Glomerular endothelial cell (primary cell): ENCODE measurements at places on chromosomes 6 and 20.

DNA sequence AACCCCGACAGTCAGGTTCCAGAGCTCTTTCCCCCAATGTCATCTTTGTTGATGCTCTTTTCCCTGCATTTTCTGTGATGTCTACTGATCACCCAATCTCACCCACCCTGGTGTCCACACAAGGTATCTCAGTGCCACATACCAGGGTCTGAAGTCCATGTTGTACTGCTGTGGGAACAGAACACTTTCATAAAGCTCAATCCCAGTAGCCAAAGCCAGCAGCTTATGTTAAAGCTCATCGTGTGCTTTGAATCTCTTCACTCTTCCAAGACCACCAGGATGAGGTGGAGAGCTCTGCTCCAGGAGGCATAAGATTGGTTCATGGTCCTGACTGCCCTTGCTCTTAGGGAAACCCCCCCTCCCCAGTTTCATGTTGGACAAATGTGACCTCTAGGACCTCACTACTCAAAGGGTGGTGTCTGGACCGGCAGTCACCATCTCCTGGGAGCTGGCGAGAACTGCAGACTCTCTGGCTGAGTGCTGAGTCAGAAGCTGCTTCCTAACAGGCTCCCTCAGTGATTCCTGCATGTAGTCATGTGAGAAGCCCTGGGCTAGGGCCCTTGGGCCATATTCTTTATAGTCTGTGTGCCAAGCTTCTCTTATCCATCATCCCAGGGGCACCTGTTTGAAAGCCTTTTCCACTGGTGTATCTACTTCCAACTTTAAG is 13.4 kb upstream of the CPNE5 start:
- no peak for DNase-seq

DNA sequence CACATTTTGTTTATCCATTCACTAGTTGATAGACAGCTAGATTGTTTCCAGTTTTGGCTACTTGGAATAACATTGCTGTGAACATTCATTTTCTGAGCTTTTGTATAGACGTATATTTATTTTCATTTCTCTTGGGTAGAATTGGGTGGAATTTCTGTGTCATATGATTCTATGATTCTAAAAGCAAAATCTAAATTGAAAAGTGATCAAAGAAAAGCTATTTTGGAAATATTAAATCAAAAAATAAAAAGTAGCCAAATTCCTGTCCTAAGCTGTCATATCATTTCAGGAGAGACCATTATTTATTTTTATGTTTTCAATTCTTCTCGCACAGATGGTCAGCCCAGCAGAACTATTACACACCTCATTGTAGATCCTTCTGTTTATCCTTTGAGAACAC is 229.2 kb downstream of the COL12A1 start:
- no peak for DNase-seq

GRCh38 chr6:129605967-129606366 is 104.0 kb downstream of the ARHGAP18 start:
- DNase-seq, result no peak

- DNase-seq, result peak; percentile 58
Observed at GRCh38 chr6:152301765-152302568, 335.2 kb downstream of the SYNE1 start.

- no peak for DNase-seq
Observed at GRCh38 chr6:87012035-87012434, 74.7 kb downstream of the HTR1E start.

DNA sequence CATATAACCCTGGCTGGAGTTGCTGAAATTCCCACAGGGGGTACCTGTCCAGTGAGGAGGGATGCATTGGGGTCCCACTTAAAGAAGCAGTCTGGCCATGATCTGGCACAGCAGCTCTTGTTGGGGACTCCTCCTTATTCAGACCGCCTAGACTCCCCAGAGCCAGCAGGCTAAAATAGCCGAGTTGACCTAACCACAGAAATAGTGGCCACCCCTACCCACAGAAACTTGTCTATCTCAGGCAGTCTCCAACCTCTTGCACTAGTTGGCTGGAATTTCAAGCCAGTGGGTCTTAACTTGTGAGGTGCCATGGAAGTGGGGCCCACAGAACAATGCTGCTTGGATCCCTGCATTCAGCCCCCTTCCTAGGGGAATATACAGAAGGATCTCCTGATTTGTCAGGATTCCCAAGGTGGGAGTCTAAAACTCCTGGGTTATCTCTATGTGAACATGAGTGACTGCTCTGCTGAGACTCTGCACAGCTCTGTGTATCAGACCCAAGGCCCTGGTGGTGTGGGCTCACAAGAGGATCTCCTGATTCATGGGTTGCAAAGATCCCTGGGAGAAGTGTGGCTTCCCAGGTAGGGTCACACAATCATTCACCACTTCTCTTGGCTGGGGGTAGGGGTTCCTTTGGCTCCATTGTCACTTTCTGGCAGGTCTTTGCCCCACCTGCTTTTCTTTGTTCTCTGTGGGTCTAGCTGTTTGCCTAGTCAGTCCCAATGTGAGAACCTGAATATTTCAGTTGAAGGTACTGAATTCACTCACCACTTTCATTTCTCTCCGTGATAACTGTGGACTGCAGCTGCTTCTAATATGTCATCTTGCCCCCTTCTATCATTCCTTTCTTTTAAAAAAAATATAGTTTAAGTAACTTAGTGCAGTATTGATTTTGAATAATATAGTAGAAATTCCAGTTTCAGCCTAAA is 65.5 kb upstream of the CLVS2 start:
- no peak for DNase-seq

- DNase-seq, result no peak
Observed at GRCh38 chr20:50073500-50073899, 39.5 kb downstream of the UBE2V1 start.

- DNase-seq, result no peak
Observed at GRCh38 chr20:33064572-33065287, 11.0 kb downstream of the BPIFB3 start.

DNA sequence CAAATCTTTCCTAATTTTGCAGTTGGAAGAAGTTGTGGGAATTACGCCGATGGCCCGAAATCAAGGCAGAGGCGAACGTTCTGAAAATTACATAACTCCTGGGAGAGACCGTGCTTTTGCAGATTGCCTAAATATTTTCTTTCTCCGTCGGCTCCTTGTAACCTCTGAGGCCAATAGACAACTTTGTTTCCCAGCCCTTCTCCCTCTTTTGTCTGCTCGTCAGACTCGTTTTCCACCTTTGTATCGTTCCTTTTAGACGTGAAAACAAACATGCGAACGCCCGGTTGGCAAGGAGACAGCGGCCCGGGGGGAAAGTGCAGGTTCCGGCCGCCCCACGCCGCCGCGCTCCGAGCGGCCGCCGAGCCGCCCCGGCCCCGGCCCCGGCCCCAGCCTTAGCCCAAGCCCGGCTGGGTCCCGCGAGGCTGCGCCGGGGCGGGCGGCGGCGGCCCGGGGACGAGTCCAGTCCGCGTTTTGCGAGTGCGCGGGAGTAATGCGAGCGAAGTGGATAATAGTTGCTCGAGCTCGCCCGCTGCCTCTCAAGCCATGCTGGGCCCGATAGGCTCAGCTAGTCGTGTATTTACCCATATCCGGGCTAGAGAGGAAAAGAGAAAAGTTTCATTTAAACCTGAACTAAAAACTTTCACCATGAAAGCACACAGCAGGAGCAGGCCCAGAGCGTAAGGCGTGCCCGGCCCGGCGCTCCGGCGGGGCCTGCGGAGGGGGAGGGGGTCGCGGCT is at the start of gene ARID1B:
TSS of gene ARID1B (plus strand) at position 539 of the 737 bp plus-strand sequence. CDS start 303 bp downstream, outside the sequence.
- no peak for DNase-seq

DNA sequence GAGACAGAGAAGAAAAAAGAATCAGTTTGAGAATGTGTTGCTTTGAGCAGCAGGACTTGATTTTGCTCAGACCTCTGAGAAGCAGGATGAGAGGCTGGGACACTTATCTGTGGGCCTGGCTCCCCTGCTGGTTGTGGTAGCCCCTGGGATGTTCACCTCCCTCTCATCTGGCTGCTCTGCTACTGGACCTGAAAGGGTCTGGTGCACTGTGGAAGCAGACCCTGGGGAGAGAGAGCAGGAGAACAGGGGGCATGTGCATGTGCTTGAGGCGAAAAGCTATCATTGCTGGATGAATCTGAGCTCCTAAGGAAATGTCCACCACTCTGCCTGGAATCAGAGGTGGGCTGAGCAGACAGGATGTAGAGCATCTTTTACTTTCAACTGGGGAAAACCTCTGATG is 161.1 kb downstream of the SCP2D1 start:
- DNase-seq, result no peak

GRCh38 chr20:59361411-59361810 is 61.0 kb downstream of the EDN3 start:
- DNase-seq, result no peak

- no peak for DNase-seq
Observed at GRCh38 chr6:52019092-52019491, 68.3 kb downstream of the PKHD1 start.

- no peak for DNase-seq
Observed at GRCh38 chr6:113873043-113873667, 16.0 kb downstream of the MARCKS start.

- no peak for DNase-seq
Observed at GRCh38 chr20:34175879-34176278, 63.8 kb upstream of the EIF2S2 start.

GRCh38 chr6:118768904-118769325 is 117.5 kb upstream of the CEP85L start:
- no peak for DNase-seq

DNA sequence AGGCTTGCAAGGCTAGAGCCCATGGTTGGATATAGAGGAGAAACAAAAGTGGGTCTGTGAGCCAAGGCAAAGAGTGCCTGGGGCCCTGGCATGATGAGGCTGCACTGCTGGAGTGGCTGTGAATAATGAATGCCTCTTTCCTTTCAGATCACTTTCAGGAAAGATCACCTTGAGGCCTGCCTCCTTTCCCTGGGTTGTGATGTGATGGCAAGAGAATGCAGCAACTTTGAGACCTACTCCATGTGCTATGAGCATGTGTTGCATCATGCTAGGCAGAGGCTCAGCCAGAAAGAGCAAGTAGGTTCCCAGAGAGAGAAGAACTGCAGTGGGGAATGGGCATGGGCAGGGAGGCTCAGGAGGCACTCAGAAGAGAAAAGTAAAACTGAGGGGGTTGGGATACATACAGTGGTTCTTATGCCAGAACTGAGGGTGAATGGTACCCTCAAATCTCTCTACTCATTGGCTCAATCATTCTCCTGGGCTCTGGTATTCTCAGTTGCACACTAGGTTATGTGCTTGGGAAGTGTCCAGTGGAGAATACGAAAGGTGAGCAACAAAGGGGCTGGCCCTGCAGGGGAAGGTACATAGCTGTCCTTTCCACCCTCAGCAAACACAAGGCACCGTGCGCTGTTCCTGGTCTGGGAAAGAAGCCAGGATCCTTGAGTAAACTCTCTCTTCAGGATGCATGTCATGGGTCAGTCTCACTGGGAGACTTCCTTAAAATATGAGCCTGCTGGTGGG is 45.9 kb downstream of the CD164 start:
- no peak for DNase-seq

DNA sequence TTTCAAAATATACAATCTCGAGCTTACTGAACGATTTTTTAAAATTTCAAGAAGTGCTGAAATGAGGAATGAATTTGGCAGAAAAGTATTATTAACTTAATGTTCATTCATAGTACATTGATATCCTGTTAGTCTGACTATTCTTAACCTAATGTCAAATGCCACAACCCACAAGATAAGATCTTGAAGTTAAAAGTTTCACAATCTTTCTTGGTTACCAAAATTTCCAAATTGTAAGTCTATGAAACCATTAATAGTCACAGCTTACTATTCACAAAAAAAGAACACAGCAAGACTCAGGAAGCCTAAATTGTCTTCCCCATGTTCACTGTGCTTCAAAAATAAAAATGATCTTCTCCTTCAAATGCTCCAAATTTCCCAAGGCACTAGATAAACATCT is 71.3 kb downstream of the HACE1 start:
- DNase-seq, result no peak

- DNase-seq, result no peak
Observed at GRCh38 chr6:169700296-169700695, 1.5 kb downstream of the WDR27 start.

- DNase-seq, result no peak
Observed at GRCh38 chr20:64037498-64038213, 1.7 kb downstream of the C20orf204 start.

- DNase-seq, result no peak
Observed at GRCh38 chr6:151118461-151119123, 121.2 kb upstream of the AKAP12 start.

GRCh38 chr20:37329481-37330165 is 16.3 kb upstream of the SRC start:
- no peak for DNase-seq

GRCh38 chr20:373171-373890 is 7.2 kb upstream of the TRIB3 start:
- peak; percentile 77 for DNase-seq

DNA sequence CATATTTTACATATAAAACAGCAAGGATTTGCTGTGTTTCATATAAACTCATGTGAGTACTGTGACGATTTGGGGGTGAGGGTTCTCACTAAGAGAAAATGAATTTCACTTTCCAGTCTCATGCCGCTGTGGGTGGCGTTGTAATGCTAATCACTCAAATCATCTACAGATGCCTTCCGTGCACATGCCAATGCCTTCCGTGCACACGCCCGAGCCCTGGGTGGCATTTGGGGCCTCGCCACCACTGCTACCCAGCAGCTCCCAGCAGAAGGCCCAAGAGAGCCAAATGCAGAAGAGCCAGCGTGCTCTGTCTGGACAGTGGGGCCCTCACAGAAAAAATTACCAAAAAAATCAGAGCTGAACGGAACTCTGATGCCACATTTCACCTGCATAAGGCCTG is 53.7 kb downstream of the WDR27 start:
- no peak for DNase-seq

DNA sequence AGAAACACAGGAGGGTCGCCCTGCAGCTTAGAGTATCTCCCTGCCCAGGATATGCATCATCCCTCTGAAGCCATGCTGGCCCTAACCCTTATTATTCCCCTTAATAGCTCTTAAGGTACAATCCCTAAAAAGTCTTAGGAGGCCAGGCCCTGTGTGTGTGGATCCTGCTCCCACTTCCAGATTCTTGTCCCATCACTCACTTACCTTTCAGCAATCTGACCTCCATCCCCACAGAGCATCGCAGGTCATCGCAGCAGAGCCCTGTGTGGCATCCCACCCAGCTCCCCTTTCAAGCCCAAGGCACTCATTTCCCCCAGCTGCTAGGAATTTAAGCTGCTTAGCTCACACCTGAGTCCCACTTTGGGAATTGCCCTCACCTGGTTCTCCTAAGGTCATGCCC is 223.8 kb upstream of the SMLR1 start:
- DNase-seq, result no peak
